Heart right ventricle (tissue), 16 donors: ENCODE measurements at places on chromosomes 6 and 20. TPM values are rescaled to one million over a fixed set of nuclear protein-coding genes. Genes with fewer than 3 reads are reported as not detected.

- H3K4me3 ChIP-seq, result peak within 1 kb of the TSS; percentile 81
- H3K4me1 ChIP-seq, result peaks cover 33% of the 10 kb centered on the region
- H3K27ac ChIP-seq, result peak within 1 kb of the TSS; percentile 79
- no peaks in the 10 kb centered on the region for H3K36me3 ChIP-seq
- DNase-seq, result peak; percentile 64
- no peaks in the 10 kb centered on the region for H3K27me3 ChIP-seq
These were observed at the start of gene RRAGD for GRCh38 chr6:89412071-89413005. Gene RRAGD, minus strand, starts transcription at chr6:89412273. Its CDS starts 280 bp downstream, at chr6:89411993.

ACOT8 gene
- 39.9 TPM for polyA plus RNA-seq

- no peak overlapping the region for H3K4me3 ChIP-seq
- H3K27ac ChIP-seq, result no peak overlapping the region
- DNase-seq, result no peak
- H3K4me1 ChIP-seq, result no peaks in the 10 kb centered on the region
These were observed 6.2 kb downstream of the SNAP91 start for GRCh38 chr6:83702749-83703148.

DNA sequence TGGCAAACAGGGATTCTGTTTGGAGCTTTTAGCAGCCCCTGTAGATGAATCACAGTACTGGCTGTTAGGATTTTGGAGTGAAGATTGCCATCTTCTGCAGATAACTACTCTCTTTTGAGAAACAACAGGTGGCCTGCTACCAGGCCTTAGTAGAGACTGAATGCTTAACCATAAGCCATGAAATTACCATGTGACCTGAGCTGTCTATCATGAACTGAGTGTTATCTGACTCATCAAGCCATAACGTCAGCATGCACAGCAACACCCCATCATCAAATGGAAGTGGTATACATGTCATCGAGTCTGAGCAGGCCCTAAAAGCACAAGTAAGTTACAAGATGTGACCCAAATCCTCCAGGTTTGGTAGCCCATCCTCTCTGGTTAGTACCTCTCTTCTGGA lies 132.6 kb downstream of the GPR63 start:
- H3K27ac ChIP-seq, result no peak overlapping the region
- no peaks in the 10 kb centered on the region for H3K27me3 ChIP-seq
- H3K4me3 ChIP-seq, result no peak overlapping the region
- H3K4me1 ChIP-seq, result no peaks in the 10 kb centered on the region

DNA sequence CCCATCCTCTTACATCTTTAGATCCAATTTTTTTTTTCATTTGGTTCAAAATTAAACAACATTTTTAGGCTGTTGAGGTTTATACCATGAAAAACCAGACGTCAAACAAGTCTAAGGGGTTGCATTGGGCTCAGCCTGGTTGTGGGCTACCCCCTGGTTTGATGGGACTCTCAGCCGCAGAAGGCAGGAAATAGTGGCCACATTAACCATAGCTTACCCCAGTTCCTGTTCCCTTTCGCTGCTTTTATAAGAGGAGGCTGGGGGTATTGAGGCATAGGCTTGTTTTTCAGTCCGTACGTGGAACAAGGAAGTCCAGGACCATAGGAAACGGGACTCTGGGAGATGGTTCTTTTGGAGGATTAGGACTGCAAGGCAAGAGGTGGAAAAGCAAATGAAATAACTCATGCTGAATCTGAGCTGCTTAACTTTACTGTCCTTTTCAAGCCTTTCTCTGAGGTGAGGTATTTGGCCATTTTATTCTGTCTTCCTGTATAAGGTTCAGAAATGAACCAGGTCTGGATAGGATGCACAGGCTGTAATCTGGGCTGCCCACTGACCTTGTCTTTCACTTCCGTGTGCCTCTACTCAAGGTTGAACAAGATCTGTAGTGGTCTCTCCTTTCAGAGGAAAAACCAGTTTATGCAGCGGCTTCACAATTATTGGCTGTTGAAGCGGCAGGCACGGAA lies 7.7 kb downstream of the BRPF3 start:
- no peaks in the 10 kb centered on the region for H3K4me1 ChIP-seq
- H3K27me3 ChIP-seq, result no peaks in the 10 kb centered on the region
- H3K36me3 ChIP-seq, result peaks cover 86% of the 10 kb centered on the region
- H3K4me3 ChIP-seq, result no peak overlapping the region
- DNase-seq, result no peak
- no peak overlapping the region for H3K27ac ChIP-seq

GINS1 gene
- polyA plus RNA-seq, result 0.28 TPM

OOEP gene
- 0.03 TPM for polyA plus RNA-seq

PROKR2 gene
- not detected for polyA plus RNA-seq

SFTA2 gene
- not detected for polyA plus RNA-seq

DNA sequence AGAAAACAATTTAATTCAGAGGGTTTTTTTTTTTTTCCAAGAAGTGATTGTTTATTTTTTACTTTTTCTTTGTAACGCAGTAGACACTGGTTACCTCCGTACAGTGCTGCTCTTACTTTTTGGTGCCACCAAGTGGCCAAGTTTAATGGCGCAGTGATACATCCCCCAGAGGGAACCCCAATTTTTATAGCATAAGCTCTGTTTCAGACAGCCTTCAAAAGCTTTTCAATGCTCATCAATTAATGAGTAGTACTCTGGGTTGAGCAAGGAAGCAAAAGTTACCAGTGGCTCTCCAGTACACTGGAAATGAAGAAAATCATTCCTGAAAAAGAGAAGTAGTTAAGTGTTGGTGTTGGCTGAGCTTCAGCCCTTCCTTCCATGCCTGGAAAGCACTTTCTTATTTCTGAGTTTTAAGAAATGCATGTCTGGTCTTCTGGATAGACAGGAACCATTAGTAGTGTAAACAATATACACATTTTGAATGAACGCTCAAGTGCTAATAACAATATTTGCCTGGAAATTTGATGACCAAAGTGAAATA lies 129.1 kb upstream of the SMLR1 start:
- no peak overlapping the region for H3K4me3 ChIP-seq
- no peaks in the 10 kb centered on the region for H3K36me3 ChIP-seq
- H3K27me3 ChIP-seq, result no peaks in the 10 kb centered on the region
- DNase-seq, result no peak
- H3K27ac ChIP-seq, result no peak overlapping the region

DNA sequence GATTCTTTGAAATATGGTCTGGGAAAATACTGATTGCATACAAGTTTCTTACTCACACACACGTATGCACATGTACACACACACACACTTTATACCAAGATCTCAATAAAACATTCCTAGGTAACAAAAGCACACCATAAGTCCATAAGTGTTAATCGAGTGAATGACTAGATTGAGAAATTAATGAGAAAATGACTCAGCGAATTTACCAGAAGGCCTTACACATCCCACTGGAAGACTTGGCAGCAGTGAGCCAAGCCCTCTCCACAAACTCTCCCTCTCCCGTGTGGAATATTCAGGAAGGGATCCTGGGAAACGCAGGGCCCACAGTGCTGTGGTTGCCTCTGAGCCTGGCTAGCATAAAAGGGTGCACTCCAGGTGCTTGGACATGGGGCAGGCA lies 227.2 kb downstream of the LY86 start:
- H3K4me1 ChIP-seq, result peaks cover 11% of the 10 kb centered on the region
- DNase-seq, result no peak
- H3K27ac ChIP-seq, result no peak overlapping the region

GRCh38 chr6:134943522-134944111 lies 6.3 kb downstream of the ALDH8A1 start:
- H3K36me3 ChIP-seq, result no peaks in the 10 kb centered on the region
- H3K27ac ChIP-seq, result no peak overlapping the region
- H3K4me3 ChIP-seq, result no peak overlapping the region
- no peaks in the 10 kb centered on the region for H3K4me1 ChIP-seq
- no peaks in the 10 kb centered on the region for H3K27me3 ChIP-seq

ECT2L gene
- 1.2 TPM for polyA plus RNA-seq

TRIM31 gene
- not detected for polyA plus RNA-seq

DNA sequence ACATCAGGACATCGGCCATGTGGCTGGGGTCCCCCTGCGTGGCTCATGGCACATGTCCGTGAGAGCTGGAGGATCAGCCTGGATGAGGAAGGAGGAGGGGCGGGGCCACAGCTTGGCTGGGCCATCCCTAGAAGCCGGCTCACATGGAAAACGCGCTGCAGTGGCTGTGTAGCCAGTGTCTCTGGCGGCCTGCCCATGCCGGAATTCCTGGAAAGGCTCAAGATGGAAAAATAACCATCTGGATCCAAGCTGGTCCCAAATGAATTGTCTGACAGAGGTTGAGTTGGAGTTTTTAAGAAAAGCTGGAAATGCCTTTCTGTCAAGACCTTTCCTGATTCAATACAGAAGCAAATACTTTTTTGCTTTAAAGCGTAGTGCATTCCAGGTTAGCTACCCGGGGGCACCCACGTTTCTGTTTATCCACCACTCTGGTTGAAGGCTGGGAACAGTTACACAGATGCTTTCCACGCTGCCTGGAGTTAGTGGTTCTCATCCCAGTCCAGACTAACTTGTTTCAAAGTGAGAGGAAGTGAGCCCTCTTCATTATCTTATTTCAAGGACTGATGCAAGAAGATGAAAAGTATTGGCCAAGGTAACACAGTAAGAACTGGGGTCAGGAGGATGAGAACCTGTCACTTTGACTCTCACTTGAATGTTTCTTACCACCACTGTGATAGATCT lies 99.0 kb downstream of the GMPR start:
- peaks cover 39% of the 10 kb centered on the region for H3K4me1 ChIP-seq
- peak overlapping the region; percentile 47 for H3K27ac ChIP-seq
- no peaks in the 10 kb centered on the region for H3K36me3 ChIP-seq
- peak; percentile 97 for DNase-seq
- no peaks in the 10 kb centered on the region for H3K27me3 ChIP-seq

- H3K27me3 ChIP-seq, result no peaks in the 10 kb centered on the region
- H3K4me1 ChIP-seq, result peaks cover 38% of the 10 kb centered on the region
These were observed 218.4 kb downstream of the MAFB start for GRCh38 chr20:40470445-40471260.

- H3K27ac ChIP-seq, result no peak overlapping the region
- H3K4me3 ChIP-seq, result no peak overlapping the region
- DNase-seq, result no peak
- H3K36me3 ChIP-seq, result no peaks in the 10 kb centered on the region
- peaks cover 3% of the 10 kb centered on the region for H3K4me1 ChIP-seq
- no peaks in the 10 kb centered on the region for H3K27me3 ChIP-seq
These were observed 90.7 kb upstream of the POPDC3 start for GRCh38 chr6:105270511-105270910.

DNA sequence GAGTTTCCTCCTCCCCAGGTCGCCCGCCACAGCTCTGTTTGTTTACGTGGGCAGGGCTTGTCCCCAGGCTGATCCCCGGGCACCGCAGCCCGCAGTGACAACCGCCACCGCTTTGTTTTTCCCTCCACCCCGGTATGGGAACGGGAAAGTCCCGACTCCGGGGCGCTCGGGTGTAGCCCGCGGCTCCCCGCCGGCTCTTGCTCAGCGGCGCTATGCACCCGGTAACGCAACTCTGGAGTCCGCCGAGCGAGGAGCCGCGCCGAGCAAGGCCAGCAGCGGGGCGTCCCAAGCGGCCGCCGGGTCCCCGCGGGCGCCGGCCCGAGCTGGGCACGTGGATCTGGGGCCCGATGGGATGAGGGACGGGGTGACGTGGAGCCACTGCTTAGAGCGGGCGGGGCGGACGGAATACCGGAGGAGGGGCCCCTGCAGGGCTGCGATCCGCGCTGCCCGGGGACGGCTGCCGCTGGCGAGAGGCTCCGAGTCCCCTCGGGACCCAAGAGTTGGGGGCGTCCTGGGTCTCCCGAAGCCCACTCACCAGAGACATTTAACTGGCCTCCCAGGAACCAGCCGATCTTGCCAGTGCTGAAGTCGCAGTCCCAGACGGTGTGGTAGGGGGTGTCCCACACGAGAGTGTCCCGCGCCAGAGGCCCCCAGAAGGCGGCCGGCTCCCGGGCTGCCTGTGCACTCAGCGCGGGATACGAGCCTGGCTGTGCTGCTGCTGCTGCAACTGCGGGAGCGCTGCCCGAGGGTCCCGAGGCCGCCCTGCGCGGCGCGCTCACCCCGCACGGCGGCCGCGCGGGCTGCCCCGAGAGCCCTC lies 497 bp downstream of the ACSS1 start:
- H3K4me1 ChIP-seq, result peaks cover 44% of the 10 kb centered on the region
- peak overlapping the region; percentile 98 for H3K27ac ChIP-seq
- H3K36me3 ChIP-seq, result no peaks in the 10 kb centered on the region
- peak; percentile 84 for DNase-seq
- H3K4me3 ChIP-seq, result peak overlapping the region; percentile 98

DLGAP4 gene
- 56.0 TPM for polyA plus RNA-seq

DNA sequence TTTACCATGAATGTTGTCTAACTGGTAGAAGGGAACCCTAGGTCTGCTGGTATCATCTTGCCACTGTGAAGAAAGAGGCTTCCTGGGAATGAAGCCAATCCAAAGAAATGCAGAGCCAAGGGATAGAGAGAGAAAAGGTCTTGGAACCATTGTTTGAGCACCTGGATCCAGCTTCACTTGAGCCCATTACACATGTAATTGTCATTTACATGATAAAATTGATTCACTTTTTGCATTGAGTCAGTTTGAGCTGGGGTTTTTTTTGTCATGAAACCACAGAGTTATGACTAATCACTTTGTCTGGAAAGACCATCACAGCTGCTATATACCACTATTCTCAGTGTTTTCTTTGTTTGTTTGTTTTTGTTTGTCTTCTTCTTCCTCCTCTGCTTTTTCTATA lies 112.3 kb downstream of the CBLN4 start:
- H3K36me3 ChIP-seq, result no peaks in the 10 kb centered on the region
- H3K4me1 ChIP-seq, result no peaks in the 10 kb centered on the region
- H3K27ac ChIP-seq, result no peak overlapping the region
- H3K4me3 ChIP-seq, result no peak overlapping the region
- no peaks in the 10 kb centered on the region for H3K27me3 ChIP-seq

GRCh38 chr6:54132587-54132986 lies 21.3 kb downstream of the MLIP start:
- no peaks in the 10 kb centered on the region for H3K36me3 ChIP-seq
- H3K4me3 ChIP-seq, result no peak overlapping the region
- H3K4me1 ChIP-seq, result peaks cover 63% of the 10 kb centered on the region
- no peak overlapping the region for H3K27ac ChIP-seq
- DNase-seq, result no peak
- H3K27me3 ChIP-seq, result no peaks in the 10 kb centered on the region

SLC44A4 gene
- polyA plus RNA-seq, result 0.03 TPM

GRCh38 chr20:43699941-43700565 lies 26.7 kb downstream of the GTSF1L start:
- H3K36me3 ChIP-seq, result no peaks in the 10 kb centered on the region
- no peaks in the 10 kb centered on the region for H3K27me3 ChIP-seq
- no peak overlapping the region for H3K4me3 ChIP-seq
- no peak overlapping the region for H3K27ac ChIP-seq

PCSK2 gene
- polyA plus RNA-seq, result 0.38 TPM

DTNBP1 gene
- polyA plus RNA-seq, result 16.8 TPM

- H3K27me3 ChIP-seq, result no peaks in the 10 kb centered on the region
- H3K36me3 ChIP-seq, result no peaks in the 10 kb centered on the region
- peaks cover 11% of the 10 kb centered on the region for H3K4me1 ChIP-seq
- no peak overlapping the region for H3K4me3 ChIP-seq
- H3K27ac ChIP-seq, result no peak overlapping the region
These were observed 246.7 kb downstream of the TTLL2 start for GRCh38 chr6:167571550-167571949.

DNA sequence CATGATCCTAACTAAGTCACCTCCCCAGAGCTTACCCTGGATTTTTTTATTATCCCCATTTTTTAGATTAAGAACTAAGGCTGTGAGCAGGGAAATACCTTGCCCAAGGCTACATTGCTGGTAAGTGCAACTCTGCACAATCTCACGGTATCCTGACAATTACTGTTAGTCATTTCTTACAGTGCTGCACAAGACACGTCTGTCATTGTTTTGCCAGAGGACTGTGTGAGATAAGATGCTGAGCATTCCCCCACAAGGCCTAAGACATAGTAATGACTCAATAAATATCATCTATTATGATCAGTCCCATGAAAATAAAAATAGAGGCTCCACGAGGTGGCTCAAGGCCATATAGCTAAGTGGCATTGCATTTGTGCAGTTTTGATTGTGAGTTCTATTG lies 21.0 kb downstream of the PFDN4 start:
- H3K36me3 ChIP-seq, result no peaks in the 10 kb centered on the region
- no peak overlapping the region for H3K4me3 ChIP-seq
- no peaks in the 10 kb centered on the region for H3K4me1 ChIP-seq
- DNase-seq, result no peak
